ENCODE measurements at places on chromosomes 6 and 20.

- no peak for DNase-seq
Measured at GRCh38 chr20:2687514-2687913, 5.1 kb upstream of the EBF4 start.

DNA sequence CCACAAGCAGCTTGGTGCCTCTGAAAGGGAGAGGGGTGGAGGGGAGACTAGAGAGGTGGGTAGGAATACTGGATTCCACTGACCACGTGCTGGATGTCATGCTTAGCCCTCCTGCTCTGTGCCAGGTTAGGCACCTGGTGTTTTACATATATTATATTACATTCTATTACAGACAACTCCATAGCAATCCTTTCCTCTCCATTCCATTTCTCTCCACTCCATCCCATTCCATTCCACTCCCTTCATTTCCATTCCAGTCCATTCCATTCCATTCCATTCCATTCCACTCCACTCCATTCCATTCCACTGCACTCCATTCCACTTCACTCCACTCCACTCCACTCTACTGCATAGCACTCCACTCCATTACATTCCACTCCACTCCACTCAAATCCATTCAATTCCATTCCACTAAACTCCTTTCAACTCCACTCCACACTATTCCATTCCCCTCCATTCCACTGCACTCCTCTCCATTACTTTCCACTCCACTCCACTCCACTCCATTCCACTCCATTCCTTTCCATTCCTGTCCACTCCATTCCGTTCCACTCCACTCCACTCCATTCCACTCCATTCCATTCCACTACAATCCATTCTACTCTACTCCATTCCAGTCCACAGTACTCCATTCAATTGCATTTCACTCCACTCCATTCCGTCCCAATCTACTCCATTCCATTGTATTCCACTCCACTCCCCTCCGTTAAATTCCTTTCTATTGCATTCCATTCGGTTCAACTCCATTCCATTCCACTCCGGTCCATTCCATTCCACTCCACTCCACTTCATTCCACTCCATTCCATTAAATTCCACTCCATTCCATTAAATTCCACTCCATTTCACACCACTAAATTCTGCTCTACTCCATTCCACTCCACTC lies 27.2 kb upstream of the DEFB125 start:
- no peak for DNase-seq

DNA sequence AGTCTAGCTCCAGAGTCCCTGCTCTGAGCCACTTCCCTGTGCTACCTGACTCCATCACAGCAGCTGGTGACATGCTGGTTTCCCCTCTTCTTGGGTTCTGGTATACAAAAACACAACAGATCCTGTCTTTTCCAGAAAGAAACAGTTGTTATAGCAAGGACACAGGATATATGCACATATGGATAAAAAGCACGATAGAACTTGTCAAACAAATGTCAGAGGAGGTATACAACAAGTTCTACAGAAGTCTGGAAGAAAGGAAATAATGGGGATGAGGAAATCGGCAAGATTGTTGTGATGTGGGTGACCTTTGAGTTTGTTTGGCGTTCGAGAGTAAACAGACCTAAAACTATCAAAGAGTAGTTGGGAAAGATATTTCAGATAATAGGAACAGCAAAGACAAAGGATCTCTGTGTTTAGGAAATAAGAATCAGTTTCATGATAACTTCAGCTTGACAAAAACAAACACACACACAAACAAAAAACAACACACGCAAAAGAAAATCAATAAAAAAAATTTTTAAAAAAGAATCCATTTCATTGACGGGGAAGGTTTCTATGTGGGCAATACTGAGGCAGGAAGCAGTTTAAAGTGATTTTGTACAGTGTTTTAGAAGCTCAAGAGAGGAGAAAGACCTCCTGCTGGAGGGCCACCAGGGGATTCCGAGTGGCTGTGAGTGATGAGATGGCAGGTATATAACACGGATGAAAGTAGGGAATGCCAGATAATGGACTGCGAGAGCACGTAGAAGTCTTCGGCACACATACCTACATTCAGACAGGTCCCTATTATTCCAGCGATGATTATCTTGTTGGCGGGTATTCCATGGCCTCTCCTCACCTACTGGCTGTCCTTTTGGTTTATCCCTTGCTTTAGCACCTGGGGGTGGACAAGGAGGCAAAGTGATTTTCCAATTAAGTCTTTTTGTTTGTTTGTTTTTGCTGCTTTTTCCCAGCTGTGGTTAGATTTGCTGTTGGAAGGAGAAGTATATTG lies 174.9 kb downstream of the HS3ST5 start:
- DNase-seq: no peak

GRCh38 chr6:20211941-20212391 lies 303 bp downstream of the MBOAT1 start:
- DNase-seq: peak; percentile 53

DNA sequence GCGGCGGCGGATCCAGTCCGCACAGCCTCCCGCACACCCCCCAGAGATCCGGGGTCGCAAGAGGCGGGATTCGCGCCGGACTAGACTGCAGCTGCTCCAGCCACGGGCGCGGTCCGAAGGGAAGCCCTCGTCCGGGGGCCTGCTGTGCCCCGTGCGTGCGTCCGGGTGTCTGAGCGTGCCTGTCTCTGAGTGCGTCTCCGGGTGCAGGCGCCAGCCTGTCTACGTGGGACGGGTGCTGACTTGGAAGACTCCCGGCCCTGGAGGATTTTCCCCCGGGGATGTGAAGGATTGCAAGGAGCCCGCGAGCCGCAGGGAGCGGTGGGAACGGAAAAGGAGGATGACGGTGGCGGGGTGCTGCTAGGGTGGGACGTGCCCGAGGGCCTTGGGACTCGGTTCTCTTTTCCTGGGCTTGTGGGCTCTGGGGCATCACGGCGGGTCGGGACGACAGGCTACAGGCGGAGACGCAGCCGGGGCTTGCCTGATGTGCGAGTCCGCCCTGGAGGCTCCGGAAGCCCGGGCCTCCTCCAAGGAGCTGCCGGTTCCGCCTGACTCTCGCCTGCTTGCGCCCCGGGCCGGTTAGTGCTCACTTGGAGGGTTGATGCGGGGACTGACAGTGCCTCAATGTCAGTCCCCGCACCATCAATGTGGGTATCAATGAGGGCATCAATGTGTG lies 5.7 kb downstream of the MAFB start:
- no peak for DNase-seq

GRCh38 chr6:20444786-20445271 lies 43.1 kb downstream of the E2F3 start:
- no peak for DNase-seq

GRCh38 chr6:167314180-167314821 lies 10.6 kb upstream of the TTLL2 start:
- DNase-seq: no peak

GRCh38 chr6:99364026-99364425 lies 14.6 kb upstream of the FAXC start:
- DNase-seq: peak; percentile 11

- DNase-seq: no peak
Measured at GRCh38 chr6:119201480-119201879, 123.0 kb upstream of the FAM184A start.

DNA sequence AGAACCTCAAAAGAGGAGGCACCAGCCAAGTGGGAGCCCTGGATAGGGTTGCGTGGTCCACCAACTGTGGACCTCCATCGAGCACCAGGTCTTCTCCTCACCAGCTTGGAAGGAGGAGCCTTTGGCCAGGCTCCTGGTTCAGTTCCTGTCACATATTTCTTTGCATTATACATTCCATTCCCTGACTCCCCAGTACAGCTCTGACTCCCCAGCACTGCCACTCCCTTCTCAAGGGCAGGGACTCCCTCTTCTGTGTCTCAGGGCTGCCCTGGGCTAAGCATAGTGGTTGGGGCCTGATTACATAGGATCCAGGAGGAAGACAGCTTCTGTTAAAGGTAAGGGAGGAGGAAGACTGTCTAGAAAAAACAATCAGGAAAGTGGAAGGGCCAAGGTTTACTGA lies 91.1 kb downstream of the MRPL14 start:
- no peak for DNase-seq

DNA sequence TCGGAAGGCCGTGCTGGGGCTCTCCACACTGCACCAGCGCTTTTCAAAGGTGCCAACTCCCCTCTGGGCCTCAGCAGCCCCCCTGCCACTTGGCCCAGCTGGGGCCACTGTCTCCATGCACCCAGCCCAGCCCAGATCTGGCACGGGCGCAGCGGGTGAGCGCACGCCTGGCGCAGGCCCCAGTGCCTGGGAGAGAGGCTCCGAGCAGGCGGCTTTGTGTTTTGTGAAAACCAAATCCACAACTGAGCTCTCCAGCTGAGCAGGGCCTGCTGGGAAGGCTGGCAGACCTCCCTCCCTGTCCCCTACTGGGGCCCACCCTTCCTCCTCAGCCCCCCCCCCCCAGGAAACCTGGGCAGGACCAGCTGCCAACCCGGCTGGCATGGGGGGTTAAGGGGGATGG lies 17.0 kb downstream of the MDGA1 start:
- no peak for DNase-seq

GRCh38 chr6:51472745-51473487 lies 614.5 kb downstream of the PKHD1 start:
- no peak for DNase-seq

DNA sequence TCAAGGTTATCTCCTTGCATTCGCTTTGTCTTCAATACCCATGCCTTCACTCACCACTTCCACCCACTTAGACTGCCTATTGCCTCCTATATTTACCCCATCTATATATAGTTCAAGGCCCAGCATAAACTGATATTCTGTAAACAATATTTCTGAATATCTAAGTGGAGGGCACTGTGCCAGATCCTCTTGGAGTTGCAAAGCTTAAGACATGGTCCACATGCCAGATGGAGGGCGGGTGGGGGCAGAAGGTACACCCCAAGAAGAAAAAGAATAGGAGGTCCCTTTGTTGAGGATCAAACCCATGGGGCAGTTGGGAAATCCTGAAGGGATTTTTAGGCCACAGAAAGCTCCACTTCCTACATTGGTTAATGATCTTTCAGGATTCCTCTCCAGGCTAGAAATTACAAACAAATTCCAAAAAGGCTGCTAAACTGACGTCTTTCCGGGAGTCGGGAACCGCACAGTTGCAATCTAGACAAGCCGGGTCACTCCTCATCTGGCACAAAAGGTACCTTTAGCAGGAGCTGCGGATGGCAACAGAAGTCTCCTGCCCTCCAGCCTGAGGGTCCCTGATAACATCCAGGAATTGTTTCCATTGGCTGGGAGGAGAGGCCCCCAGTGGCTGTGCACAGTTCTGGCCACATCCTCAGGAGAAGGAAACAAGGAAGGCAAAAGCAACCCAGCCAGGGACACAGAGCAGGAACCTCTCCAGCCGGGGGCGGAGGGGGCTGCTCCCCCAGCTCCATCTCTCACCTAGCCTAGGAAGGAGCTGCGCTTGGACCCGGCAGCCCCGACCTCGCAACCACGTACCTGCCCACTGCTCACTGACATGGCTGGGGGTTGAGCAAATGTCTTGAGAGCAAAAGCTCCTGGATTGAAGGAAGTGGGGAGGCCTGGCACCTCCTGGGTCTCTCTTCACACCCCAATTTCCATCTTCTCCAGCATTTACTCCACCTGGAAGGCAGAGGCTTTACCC lies 5.9 kb upstream of the LPIN3 start:
- DNase-seq: no peak

DNA sequence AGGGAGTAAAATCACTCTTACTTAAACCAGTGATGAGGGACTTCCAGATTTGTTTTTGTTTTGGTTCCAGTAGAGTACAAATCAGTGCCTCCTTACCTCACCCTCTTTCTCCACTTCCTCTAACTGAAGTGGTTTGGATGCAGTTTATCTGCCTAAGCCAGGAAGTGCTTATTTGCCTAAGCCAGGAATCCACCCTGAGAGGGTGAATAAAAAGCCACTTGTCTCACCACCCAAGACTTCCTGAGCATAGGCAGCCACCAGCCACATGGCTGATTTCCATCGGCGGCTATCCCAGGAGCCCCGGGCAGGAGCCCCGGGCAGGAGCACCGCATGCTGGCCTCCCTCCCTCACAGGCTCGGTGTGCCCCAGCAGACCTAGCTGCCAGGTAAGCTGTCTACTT lies 12.0 kb downstream of the LRP11 start:
- no peak for DNase-seq

- DNase-seq: no peak
Measured at GRCh38 chr20:1130847-1131246, 12.4 kb downstream of the PSMF1 start.

- DNase-seq: no peak
Measured at GRCh38 chr6:16800341-16800740, 39.1 kb upstream of the ATXN1 start.

DNA sequence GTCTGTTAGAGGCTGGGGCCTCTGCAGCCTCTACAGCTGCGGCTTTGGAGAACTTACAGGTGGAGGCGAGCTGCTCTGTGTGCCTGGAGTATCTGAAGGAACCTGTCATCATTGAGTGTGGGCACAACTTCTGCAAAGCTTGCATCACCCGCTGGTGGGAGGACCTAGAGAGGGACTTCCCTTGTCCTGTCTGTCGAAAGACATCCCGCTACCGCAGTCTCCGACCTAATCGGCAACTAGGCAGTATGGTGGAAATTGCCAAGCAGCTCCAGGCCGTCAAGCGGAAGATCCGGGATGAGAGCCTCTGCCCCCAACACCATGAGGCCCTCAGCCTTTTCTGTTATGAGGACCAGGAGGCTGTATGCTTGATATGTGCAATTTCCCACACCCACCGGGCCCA lies 2.6 kb downstream of the TRIM39 start:
- DNase-seq: no peak

- DNase-seq: no peak
Measured at GRCh38 chr6:160178271-160178670, 56.7 kb downstream of the SLC22A1 start.

DNA sequence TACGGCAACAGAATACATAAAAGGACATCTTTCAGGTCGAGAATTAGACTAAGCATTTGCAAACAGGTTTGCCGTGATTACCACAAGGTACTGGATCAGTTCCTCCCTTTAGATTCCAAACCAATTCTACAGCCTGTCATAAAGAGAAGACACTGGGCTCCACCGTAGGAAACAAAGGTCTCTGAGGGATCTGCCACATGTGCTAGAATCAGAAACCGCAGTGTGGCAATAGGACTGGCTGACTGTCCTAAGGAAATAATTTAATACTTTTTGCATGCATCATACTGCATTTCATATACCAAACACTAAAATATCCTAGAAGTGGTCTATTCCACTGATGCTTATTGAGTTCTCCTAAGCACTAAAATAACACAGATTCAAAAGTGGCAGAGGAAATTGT lies 59.2 kb downstream of the POPDC3 start:
- no peak for DNase-seq

GRCh38 chr20:45028424-45029136 lies 62.3 kb downstream of the STK4 start:
- peak; percentile 42 for DNase-seq

GRCh38 chr6:37244430-37245310 lies 12.9 kb upstream of the TBC1D22B start:
- no peak for DNase-seq

GRCh38 chr6:154306696-154307095 lies 49.9 kb downstream of the IPCEF1 start:
- DNase-seq: no peak

DNA sequence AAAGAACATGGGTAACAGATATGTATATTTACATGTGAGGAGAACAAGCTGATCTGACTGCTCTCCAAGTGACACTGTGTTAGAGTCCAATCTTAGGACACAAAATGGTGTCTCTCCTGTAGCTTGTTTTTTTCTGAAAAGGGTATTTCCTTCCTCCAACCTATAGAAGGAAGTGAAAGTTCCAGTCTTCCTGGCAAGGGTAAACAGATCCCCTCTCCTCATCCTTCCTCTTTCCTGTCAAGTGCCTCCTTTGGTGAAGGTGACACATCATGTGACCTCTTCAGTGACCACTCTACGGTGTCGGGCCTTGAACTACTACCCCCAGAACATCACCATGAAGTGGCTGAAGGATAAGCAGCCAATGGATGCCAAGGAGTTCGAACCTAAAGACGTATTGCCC lies 5.2 kb downstream of the HFE start:
- DNase-seq: no peak
